ENCODE measurements at places on chromosomes 11 and 22. TPM values are rescaled to one million over a fixed set of nuclear protein-coding genes. Genes with fewer than 3 reads are reported as not detected.

DNA sequence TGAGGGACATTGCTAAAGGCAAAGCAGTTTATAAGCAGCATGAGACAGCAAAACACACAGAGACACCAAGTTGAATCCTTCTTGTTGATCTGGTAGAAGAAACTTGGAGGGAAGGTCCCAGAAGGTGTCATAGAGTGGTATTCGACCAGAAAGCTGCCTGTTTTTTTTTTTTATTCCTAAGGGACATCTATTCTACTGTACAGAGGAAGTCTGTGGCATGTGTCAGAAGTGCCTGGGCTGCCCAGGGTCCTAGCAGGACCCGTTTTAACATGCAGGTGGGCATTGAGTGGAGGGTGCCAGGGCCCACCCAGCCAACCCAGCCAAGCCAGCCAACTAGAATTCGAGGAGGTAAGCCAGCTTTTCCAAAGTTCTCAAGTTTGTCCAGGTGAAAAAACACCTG is 68.0 kb upstream of the ATXN10 start:
- H3K36me3 ChIP-seq: no peaks in the 10 kb centered on the region
- H3K4me3 ChIP-seq: no peak overlapping the region
- no peak for DNase-seq
- H3K27ac ChIP-seq: no peak overlapping the region

- DNase-seq: no peak
Measured at GRCh38 chr22:34966980-34967565, 98.9 kb upstream of the ISX start.

DNA sequence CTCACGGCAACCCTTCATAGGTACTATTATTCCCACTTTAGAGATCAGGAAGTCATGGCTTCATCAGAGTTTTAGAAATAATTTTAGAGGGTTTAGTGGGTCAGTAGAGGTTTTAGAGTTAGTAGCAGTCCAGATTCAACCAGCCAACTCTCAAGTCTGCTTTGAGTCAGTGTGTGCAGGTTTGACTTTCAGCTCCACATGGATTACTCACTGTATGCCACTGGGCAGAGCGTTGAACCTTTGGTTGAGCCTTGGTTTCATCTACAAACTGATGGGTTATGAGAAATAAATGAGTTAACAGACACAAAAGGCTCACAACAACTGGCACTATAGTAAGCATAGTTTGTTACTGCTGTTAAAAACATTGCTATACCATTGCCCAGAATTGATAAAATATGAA is 19.0 kb upstream of the TP53AIP1 start:
- H3K27me3 ChIP-seq: no peaks in the 10 kb centered on the region
- peaks cover 25% of the 10 kb centered on the region for H3K4me1 ChIP-seq
- DNase-seq: no peak
- no peaks in the 10 kb centered on the region for H3K36me3 ChIP-seq
- H3K27ac ChIP-seq: no peak overlapping the region

- H3K27me3 ChIP-seq: no peaks in the 10 kb centered on the region
- no peak overlapping the region for H3K4me3 ChIP-seq
- H3K4me1 ChIP-seq: no peaks in the 10 kb centered on the region
- H3K36me3 ChIP-seq: no peaks in the 10 kb centered on the region
Measured at GRCh38 chr11:19931141-19931770, 218.6 kb downstream of the NAV2 start.

GRCh38 chr11:61930933-61931332 is 13.6 kb upstream of the RAB3IL1 start:
- DNase-seq: no peak
- H3K27me3 ChIP-seq: peaks cover 10% of the 10 kb centered on the region
- H3K27ac ChIP-seq: no peak overlapping the region
- no peaks in the 10 kb centered on the region for H3K36me3 ChIP-seq
- no peaks in the 10 kb centered on the region for H3K4me1 ChIP-seq
- no peak overlapping the region for H3K4me3 ChIP-seq

GRCh38 chr11:9831122-9831521 is 167.2 kb downstream of the SWAP70 start:
- no peak for DNase-seq
- no peak overlapping the region for H3K27ac ChIP-seq
- H3K27me3 ChIP-seq: no peaks in the 10 kb centered on the region
- H3K4me3 ChIP-seq: no peak overlapping the region
- no peaks in the 10 kb centered on the region for H3K36me3 ChIP-seq

- no peak overlapping the region for H3K27ac ChIP-seq
- no peak overlapping the region for H3K4me3 ChIP-seq
- no peaks in the 10 kb centered on the region for H3K27me3 ChIP-seq
- DNase-seq: no peak
- no peaks in the 10 kb centered on the region for H3K36me3 ChIP-seq
- peaks cover 4% of the 10 kb centered on the region for H3K4me1 ChIP-seq
Measured at GRCh38 chr22:50734986-50735738, 2.8 kb upstream of the ACR start.

GRCh38 chr11:117862019-117862725 is 14.3 kb downstream of the FXYD6 start:
- no peak overlapping the region for H3K27ac ChIP-seq
- no peaks in the 10 kb centered on the region for H3K27me3 ChIP-seq
- H3K4me1 ChIP-seq: no peaks in the 10 kb centered on the region
- no peak for DNase-seq
- H3K36me3 ChIP-seq: no peaks in the 10 kb centered on the region

- no peak overlapping the region for H3K4me3 ChIP-seq
- peaks cover 4% of the 10 kb centered on the region for H3K27me3 ChIP-seq
- no peaks in the 10 kb centered on the region for H3K36me3 ChIP-seq
- no peak for DNase-seq
Measured at GRCh38 chr11:20042811-20043341, 117.4 kb downstream of the DBX1 start.

GRCh38 chr11:79329561-79329960 is 111.3 kb downstream of the TENM4 start:
- no peak for DNase-seq
- no peaks in the 10 kb centered on the region for H3K4me1 ChIP-seq
- no peak overlapping the region for H3K27ac ChIP-seq
- H3K36me3 ChIP-seq: no peaks in the 10 kb centered on the region
- H3K27me3 ChIP-seq: peaks cover 7% of the 10 kb centered on the region

DNA sequence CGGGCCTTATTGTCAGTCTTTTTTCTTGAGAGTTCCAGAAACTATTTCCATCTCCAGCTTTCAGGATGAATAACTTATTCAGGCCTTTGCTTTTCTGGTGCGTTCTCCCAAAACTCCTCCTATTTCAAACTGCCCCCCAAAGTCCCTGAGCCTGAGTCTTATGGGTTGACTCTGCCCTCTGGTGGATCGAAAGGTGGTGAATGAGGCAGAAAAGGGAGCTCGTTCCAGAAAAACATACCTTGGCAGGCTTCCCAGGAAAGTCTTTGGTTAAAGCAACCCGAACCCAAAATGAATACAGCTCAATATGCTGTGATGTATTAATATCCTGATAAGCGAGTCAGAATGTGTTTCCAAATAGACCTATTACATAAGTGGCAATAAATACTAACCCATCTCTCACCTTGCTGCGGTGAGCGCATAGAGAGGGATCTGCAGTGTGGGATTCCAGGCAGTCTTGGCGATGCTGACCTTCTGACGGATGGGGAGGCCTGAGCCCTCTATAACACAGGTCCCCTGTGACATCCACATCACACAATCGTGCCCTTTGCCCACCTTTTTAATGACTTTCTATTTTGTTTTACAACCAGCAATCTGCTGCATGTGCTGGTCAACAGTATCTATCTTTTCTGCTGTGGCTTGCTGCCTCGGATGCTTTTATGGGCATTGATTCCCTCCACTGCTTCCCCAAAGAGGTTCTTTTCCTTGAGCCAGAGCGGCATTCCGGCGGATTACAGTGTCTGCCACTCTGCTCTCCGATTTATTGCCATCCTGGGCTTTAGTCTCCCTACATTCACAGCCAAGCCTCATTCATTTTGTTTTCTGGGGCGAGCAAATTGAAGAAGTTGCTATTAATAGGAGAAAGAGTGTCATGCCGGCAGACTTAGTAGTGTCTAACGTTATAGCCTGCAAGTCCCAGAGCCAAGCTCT is 756.8 kb downstream of the NTM start:
- DNase-seq: peak; percentile 7
- H3K4me1 ChIP-seq: no peaks in the 10 kb centered on the region
- H3K4me3 ChIP-seq: no peak overlapping the region
- peaks cover 7% of the 10 kb centered on the region for H3K27me3 ChIP-seq
- H3K27ac ChIP-seq: no peak overlapping the region
- no peaks in the 10 kb centered on the region for H3K36me3 ChIP-seq

- H3K4me3 ChIP-seq: no peak overlapping the region
- no peaks in the 10 kb centered on the region for H3K36me3 ChIP-seq
- H3K4me1 ChIP-seq: no peaks in the 10 kb centered on the region
- DNase-seq: no peak
Measured at GRCh38 chr22:49417833-49418232, 409.8 kb downstream of the BRD1 start.

DNA sequence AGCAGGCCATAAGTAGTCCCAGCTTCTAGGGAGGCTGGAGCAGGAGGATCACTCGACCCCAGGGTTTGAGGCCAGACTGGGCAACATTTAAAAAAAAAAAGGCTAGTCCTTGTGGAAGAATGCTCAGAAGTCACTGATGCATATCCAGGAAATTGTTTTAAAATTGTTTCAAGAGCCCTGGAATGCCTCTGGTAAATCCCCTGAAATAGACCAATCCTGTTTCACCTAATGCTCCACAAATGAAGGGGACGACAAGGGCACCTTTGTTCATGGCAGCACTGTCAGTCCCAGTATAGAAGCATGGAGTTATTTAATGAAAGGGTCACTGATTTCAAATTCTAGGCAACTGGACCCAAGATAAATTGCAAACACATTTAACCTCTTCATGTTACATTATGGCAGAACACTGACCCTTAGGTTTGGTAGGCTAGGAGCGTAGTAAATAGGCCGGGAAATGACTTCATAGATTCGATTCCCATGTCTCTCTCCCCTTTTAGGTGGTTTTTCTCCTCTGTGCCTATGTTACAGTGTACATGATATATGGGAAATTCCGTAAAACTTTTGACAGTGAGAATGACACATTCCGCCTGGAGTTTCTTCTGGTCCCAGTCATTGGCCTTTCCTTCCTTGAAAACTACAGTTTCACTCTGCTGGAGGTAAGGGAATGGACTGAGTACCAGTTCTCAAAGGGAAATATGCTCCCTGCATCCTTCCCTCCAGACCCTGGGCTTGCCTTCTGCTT is 11.4 kb downstream of the KDELR3 start:
- peaks cover 9% of the 10 kb centered on the region for H3K4me1 ChIP-seq
- no peak overlapping the region for H3K4me3 ChIP-seq
- H3K36me3 ChIP-seq: peaks cover 22% of the 10 kb centered on the region
- H3K27me3 ChIP-seq: no peaks in the 10 kb centered on the region
- DNase-seq: no peak

DNA sequence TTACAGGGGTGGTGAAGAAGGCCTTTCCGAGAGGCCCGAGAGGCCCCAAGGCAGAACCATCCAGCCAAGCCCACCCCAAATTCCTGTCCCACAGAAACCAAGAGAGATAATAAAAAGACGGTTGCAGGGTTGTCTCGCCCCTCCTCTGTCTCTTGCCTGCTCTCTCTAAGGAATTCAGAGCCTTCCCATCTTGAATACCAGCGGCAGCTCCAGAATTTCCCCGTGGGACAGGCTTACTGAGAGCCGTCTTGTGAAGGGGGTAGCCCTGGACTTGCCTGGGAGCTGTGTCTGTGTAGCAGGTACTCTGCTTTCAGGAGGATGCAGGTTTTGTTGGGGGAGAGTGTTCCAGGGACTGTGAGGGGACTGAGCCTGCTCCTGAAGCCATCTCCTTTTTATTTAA is 9.6 kb upstream of the EIF3D start:
- H3K4me1 ChIP-seq: peaks cover 10% of the 10 kb centered on the region
- no peak overlapping the region for H3K4me3 ChIP-seq
- no peak for DNase-seq

GRCh38 chr11:130390071-130390758 is 38.2 kb downstream of the ADAMTS8 start:
- H3K27me3 ChIP-seq: no peaks in the 10 kb centered on the region
- no peak for DNase-seq
- H3K36me3 ChIP-seq: no peaks in the 10 kb centered on the region

DNA sequence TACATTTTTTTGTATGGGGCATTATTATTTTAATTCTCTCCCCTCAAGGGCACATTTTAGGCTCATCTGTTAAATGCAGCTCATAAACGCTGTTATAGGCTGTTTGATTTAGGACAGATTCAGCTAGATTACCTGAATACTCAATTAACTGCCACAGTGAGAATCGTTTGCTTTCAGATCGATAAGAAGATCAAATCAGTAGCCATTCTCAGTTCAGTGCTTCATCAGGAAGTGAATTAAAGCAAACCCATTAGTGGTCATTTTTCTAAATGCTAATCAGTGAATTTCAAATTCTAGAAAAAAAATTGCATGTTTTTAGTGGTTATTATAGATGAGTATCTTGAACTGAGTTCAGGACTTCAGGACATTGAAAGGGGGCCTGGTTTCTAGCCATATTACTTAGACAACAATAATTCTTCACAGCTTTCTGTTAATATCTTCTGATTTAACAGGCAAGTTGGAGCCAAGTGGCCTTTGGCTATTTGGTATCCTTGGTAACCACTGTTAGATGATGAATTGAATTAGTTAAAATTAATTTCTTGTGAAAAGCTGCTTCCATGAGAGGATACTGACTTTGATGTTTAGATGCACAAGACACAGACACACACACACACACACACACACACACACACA is 18.6 kb downstream of the SYT9 start:
- DNase-seq: no peak
- no peak overlapping the region for H3K4me3 ChIP-seq
- H3K27ac ChIP-seq: no peak overlapping the region
- H3K36me3 ChIP-seq: no peaks in the 10 kb centered on the region
- no peaks in the 10 kb centered on the region for H3K27me3 ChIP-seq
- no peaks in the 10 kb centered on the region for H3K4me1 ChIP-seq

DNA sequence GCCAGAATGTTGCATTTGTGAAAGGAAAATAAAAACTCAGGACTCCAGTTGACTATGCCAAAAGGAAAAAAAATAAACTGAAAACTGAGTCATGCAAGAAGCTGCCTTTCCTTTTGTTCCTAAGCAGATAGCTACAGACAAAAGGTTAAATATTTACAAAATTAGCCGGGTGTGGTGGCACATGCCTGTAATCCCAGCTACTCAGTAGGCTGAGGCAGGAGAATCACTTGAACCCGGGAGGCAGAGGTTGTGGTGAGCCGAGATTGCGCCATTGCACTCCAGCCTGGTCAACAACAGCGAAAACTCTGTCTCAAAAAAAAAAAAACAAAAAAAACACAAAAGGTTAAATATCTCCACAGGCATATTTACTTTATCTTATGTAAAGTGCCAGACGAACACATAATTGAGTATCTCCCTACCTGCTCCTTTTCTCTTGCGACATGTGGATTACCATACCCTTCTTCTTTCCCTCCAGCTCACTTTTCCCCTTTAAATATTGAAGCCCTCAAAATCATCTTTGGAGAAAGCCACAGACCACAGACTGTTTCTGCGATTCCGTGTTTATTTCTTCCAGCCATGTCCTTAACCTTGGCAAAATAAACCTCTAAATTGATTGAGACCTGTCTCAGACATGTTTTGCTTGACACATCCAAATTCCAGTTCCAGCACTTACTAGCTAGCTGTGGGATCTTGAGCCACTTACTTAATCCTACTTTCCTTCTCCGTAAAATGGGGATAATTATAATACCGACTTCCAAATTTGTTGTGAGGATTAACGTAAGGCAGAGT is 2.3 kb upstream of the SMPD1 start:
- peaks cover 38% of the 10 kb centered on the region for H3K4me1 ChIP-seq
- no peak overlapping the region for H3K27ac ChIP-seq
- DNase-seq: no peak
- no peaks in the 10 kb centered on the region for H3K27me3 ChIP-seq
- H3K4me3 ChIP-seq: no peak overlapping the region

GRCh38 chr11:102239448-102239847 is 77.8 kb upstream of the BIRC3 start:
- peaks cover 2% of the 10 kb centered on the region for H3K4me1 ChIP-seq
- no peaks in the 10 kb centered on the region for H3K36me3 ChIP-seq
- peaks cover 15% of the 10 kb centered on the region for H3K27me3 ChIP-seq

Gene SLC37A2
- 0.57 TPM for total RNA-seq

Gene PGA5
- total RNA-seq: not detected

Gene PKP3
- not detected for total RNA-seq

Gene OR10D3
- total RNA-seq: not detected

Gene CHRDL2
- not detected for total RNA-seq

Gene P4HA3
- not detected for total RNA-seq

Data from activated naive CD4-positive, alpha-beta T cell treated with anti-CD3 and anti-CD28 coated beads for 36 hours (primary cell).